NCI-H1417 treated with DMSO at 0.1 percent for 48 hours (cell line): ENCODE measurements at places on chromosomes 6 and 20.
A peak's percentile ranks its signal among the peaks of the same experiment; 100 is the strongest.

- no peak for DNase-seq
Observed at GRCh38 chr6:33428224-33428965, 8.5 kb downstream of the SYNGAP1 start.

DNA sequence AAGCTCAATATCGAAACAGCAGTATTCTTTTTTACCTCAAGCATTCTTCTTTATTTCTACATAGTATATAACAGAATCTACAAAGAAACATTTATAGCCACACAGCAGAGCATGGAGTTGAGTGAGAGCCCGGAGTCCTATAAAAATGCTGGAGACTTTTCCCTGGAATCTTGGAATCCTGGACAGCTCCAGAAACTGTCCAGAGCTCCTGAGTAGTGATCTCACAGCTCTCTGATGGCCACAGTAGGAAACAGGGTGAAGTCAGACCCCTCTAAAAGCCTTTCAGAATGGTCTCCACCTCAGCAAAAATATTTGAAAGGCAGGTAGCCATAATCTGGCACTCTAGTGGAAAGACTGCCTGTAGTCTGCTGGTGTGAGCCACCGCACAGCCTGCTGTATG lies 149.3 kb upstream of the STXBP5 start:
- no peak for DNase-seq

DNA sequence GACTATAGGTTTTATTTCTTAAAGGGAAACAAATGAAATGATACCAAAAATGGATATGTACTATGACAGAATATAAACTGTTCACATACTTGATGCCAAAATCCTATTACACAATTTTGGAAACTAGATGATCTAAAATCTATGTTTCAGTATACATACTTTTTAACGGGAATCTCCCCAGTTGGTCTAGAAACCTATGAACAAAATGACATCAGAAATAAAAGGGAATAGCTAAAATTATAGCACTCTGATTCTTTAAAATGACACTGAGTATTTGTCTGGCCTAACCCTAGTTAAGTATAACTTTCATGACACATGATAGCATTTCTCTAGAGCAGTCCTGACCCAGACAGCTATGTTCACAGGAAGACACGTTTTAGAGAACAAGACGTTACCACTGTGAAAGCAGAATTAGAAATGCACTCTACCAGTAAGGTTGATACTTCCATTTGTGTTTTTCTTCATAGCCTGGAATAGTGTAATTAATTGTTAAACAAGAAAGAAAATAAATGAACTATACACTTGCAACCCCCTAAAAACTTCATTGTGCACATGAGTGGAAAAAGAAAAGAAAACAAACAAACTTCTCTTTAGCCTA lies 3.3 kb downstream of the OSER1 start:
- no peak for DNase-seq

DNA sequence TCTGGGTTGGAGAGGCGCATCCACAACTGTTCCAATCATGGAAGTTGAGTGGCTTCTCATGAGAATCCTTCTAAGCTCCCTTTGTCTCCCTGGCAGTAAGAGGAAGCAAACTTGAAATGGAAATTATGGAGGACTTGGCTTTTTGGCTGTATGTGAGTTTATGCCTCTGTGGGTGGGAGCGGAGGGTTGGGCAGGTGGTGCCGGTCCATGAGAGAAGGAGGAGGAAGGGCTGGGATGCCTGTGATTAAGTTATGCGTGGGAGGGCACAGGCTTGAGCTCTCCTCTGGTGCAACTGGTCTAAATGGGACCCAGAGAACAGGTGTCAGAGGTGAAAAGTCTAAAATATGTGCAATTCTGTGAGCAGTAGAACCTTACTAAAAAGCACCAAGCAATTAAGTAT lies 2.2 kb downstream of the PHACTR3 start:
- DNase-seq: no peak

DNA sequence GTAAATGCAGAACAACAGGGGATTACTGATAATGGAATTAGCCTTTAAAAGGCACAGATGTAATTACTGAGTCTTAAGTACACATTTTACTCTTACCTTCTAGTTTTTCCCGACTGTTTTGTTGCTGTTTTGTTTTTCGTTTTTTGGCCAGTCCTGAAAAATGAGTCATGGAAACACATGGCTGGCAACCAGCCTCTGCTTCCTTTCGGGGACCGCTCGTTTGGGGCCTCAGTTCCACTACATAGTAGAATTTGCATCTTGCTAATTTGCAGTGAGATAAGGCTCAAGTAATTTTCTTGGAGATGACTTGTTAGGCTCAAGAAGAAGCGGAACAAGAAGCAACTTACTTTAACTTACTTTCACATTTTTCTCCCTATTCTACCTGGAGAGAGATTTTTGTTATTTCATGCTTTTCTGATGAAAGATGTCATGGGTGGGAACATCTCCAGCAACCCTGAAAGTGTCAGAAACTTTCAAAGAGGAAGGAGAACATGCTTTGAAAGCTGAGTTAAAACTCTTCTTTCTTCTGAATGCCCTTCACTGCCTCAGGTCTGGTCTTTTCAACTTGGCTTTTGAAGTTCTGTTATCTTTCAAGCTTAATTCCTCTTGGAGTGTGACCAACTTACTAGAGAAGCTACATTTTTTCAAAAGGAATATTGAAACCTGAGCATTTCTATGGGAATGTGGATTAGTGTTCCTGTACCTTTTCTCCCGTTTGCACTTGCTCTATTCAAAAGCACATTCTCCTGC lies 71.5 kb upstream of the HDAC2 start:
- no peak for DNase-seq

DNA sequence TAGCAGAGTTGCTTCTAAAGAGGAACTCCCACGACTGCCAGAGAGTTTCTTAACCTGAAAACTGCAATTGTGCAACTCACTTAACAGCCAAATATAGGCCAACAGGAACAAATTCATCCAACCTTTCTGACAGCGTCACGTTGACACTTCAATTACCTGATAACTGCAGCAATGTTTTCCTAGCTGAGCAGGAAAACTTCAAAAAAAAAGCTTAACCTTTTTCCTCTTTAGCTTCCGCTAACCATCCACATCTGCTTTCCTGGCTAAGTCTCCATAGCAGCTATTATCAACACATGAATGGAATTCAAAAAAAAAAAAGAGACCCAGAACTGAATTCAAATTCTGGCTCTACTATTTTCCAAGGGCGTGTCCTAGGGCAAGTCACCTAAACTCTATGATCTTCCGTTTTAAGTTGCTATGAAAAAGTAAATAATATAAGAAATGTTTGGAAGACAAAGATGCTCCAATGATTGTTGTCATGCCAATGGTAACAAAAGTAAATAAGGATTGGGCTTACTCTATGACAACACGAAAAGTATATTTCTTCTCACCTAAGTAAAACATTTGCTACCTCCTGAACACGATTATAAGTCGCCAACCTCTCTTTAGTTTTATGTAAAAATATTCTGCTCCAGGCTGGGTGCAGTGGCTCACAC lies 524.6 kb upstream of the JARID2 start:
- DNase-seq: no peak

DNA sequence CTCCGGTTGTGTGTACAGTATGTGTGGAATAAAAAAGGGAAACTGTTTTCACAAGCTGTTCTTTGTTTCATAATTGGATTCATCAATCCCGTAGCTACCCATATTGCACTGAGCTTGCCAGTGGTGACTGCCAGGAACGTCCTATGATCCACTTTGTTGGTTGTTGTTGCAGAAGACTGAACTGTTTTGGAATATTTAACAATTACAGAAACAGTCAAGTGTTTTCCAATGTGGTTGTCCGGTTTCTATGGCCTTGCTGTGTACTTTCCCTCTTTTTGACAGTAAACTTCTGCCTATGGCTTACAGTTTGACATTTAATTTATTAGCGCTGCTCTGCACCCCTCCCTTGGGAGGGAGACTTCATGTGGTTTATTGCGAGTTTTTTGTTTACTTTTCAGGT lies 141.2 kb downstream of the DTNBP1 start:
- no peak for DNase-seq

DNA sequence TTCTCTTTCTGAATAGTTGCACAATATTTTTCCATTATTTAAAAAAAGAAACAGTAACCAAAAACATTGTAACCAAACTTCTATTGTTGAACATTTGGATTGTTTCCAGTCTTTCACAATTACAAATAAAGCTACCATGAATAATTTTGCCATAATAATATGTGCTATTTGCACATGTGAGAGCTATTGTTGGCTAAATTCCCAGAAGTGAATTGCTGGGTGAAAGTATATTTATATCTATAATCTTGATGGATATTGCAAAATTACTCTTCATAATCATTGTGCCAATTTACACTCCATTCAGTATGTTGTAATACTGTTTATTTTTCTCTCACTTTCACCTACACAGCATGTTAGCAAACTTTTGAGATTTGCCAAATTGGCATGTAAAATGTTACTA lies 36.6 kb upstream of the SLC22A16 start:
- DNase-seq: peak; percentile 19

DNA sequence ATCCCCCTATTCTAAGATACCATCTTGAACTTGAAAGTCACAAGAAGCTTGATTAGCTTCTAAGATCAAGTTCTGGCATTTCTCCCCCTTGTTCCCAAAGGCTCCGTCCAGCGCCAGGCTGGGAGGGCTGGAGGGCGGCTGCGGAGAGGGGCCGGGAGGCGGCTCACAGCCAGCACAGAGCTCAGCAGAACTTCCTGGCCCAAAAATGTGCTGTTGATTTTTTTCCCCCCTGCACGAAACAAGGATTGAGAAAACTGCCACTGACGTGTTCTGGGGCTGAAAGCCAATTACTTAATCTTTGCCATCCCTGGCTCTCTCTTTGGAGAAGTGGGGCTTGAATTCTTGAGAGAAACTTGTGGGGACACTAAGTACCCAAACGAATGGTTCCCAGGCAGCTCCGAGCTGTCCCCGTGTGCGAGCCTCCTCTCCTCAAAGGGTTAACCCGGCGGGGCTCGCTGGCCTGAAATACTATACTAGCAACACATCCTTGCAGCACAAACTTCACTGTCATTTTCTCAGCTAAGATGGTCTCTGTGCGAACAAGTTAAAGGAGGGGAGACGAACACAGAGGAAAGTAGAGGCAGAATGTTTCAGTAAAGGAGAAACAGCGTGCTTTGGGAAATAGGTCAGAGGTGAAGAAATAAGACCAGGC lies 452 bp downstream of the TRAF3IP2 start:
- DNase-seq: no peak

GRCh38 chr6:23173234-23173633 lies 603.9 kb downstream of the HDGFL1 start:
- no peak for DNase-seq

GRCh38 chr6:170225852-170226417 lies 64.9 kb downstream of the DLL1 start:
- no peak for DNase-seq

DNA sequence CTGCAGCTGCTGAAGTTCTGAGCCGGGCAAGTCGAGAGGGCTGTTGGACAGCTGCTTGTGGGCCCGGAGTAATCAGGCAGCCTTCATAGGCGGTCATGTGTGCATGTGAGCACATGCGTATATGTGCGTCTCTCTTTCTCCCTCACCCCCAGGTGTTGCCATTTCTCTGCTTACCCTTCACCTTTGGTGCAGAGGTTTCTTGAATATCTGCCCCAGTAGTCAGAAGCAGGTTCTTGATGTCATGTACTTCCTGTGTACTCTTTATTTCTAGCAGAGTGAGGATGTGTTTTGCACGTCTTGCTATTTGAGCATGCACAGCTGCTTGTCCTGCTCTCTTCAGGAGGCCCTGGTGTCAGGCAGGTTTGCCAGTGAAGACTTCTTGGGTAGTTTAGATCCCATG lies 21.2 kb upstream of the MAPK13 start:
- no peak for DNase-seq

DNA sequence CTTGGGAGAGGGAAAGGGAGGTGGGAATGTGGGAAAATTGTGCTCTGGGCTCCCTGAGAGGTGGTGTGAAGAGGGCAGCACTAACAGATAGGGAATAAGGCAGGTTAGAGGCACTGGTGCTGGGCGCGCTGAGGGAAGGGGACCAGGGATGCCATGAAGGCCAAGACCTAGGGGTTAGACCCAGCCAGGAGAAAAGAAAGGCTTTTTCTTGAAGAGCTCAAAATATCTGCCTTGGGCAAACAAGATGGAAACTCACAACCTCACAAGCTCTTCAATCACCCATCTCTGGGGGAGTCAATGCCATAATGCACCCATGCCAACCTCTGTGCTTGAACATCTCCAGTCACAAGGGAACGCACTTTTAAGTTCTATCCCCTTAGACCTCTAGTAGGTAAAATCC lies 363.6 kb upstream of the CHD6 start:
- DNase-seq: no peak

DNA sequence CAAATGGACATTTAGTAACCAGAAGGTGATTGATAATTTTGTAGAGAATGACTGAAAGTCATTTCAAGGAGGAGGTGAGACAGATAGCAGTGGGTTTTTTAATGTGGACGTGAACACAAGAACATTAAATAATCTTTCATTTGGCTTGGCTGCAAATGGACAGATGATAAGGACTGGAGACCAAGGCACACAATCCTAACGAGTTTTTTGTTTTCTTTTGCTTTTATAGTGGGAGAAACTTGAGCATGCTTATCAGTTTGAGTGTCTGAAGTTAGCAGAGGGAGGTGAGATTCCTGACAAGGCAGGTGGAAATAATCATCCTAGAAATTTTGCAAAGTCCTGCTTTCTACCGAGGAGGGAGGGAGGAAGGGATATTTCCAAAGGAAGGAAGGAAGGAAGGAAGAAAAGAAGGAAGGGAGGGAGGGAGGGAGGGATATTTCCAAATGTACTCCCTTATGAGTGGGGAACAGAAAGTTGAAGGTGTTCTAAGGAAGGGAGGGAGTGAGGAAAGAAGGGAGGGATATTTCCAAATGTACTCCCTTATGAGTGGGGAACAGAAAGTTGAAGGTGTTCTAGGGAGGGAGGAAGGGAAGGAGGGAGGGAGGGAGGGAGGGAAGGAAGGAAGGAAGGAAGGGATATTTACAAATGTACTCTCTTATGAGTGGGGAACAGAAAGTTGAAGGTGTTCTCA lies 63.1 kb downstream of the RNF217 start:
- DNase-seq: no peak

- no peak for DNase-seq
Observed at GRCh38 chr6:84688141-84688873, 76.1 kb downstream of the TBX18 start.

GRCh38 chr20:45406260-45407066 lies 1.6 kb upstream of the DBNDD2 start:
- no peak for DNase-seq

GRCh38 chr20:18066421-18067333 lies 9.0 kb upstream of the OVOL2 start:
- no peak for DNase-seq

- no peak for DNase-seq
Observed at GRCh38 chr6:55437141-55437540, 109.9 kb downstream of the GFRAL start.

DNA sequence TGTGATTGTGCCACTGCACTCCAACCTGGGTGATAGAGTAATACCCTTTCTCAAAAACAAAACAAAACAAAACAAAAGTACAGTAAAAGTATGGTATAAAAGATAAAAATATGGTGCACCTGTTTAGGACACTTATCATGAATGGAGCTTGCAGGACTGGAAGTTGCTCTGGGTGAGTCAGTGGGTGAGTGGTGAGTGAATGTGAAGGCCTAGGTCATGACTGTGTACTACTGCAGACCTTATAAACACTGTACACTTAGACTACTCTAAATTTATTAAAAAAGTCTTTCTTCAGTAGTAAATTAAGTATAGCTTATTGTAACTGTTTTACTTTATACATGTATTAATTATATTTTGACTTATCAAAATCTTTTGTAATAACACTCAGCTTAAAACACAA lies 46.0 kb downstream of the ZFP64 start:
- no peak for DNase-seq
